Activated CD4-positive, alpha-beta T cell treated with anti-CD3 and anti-CD28 coated beads, Interleukin-2, amount 50 U/mL, for 4 hours (primary cell): ENCODE measurements at places on chromosomes 7 and 10.

GRCh38 chr7:17907014-17907413 is 33.3 kb downstream of the SNX13 start:
- no peak for DNase-seq

DNA sequence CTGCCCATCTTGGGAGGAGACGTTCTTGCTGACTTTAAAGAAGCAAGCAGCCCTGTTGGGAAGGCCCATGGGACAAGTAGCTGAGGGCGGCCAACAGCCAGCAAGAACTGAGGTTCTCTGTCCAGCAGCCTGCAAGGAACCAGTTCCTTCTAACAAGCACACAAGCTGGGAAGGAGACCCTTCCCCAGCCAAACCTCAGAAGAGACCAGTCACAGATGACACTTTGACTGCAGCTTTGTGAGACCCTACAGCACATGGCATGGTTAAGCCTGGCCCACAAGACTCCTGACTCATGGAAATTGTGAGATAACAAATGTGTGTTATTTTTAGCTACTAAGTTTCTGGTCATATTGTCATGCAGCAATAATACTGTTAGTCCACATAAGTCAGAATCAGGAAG is 99.9 kb downstream of the PRLHR start:
- DNase-seq, result no peak

- DNase-seq, result no peak
Measured at GRCh38 chr10:132062641-132063390, 2.9 kb upstream of the JAKMIP3 start.

DNA sequence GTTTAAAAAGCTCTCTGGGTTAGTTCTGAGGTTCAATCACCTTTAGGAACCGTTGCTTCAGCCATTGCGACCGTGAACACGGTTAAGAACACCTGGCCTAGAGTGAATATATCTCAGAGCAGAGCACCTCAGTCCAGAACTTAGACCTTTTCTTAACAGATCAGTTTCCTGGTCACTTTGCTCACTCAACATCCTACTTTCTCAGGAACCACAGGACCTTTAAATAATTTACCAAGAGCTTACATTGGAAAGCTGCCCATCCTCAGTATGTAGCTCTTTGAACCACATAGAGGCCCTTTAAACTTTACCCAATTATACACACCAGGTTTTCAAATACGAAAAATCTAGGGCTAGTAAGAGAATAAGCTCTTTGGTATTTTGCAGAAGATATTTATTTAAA is 153.2 kb downstream of the NRBF2 start:
- no peak for DNase-seq

- DNase-seq, result no peak
Measured at GRCh38 chr7:115662120-115662519, 368.4 kb downstream of the TFEC start.

DNA sequence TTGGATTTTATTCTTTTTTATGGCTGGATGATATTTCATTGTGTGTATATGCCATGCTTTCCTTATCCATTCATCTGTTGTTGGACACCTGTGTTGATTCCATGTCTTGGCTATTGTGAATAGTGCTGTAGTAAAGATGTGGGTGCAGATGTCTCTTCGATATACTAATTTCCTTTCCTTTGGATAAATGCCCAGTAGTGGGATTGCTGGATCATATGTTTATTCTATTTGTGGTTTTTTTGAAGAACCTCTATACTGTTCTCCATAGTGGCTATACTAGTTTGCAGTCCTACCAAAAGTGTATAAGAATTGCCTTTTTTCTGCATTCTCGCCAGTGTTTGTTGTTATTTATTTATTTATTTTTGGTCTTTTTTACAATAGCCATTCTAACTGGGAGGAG is 159.8 kb downstream of the WNT2 start:
- DNase-seq, result no peak

DNA sequence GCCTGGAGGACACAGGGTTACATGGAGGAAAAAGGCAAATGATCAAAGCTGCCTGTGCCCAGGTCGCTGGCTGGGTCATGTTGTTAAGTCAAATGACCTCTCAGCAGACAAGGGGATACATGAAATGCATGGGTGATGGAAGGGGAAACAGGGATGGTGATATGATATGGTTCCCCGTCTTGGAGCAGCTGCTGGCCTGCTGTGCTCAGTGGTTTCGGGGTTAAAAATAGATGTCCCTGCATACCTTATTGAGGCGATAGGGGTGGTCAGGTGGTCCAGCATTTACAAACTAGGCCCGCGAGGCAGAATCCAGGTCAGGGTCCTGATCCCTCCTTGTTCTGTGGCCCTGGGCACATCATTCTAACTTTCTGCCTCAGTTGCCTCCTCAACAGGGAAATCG is 157.2 kb downstream of the PRPF18 start:
- DNase-seq, result no peak
